NCI-H2081 (cell line): ENCODE measurements at places on chromosomes 5 and 9.

GRCh38 chr5:130110328-130110727 lies 206.1 kb downstream of the CHSY3 start:
- no peak for DNase-seq

DNA sequence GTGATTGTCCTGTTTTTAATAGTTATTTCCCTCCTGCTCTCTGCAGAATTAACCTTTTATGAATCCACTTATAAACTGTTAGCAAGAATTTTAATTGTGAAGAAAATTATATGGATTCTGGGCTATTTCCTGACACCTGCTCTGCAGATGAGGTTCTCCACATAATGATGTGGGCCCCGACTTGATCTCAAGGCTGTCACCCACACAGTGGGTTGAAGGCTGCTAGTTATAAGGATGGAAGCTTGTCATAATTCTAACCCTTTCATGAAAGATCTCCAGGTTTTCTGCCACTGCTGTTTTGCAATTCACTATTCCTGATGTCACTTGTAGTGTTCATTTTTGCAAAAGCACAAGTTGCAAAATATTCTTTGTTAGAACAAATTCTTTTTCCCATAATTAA lies 69.1 kb upstream of the MAN2A1 start:
- no peak for DNase-seq

- DNase-seq = no peak
These were observed 52.2 kb upstream of the TESK1 start for GRCh38 chr9:35552837-35553236.

- no peak for DNase-seq
These were observed 560 bp downstream of the SCAI start for GRCh38 chr9:125142560-125143376.

DNA sequence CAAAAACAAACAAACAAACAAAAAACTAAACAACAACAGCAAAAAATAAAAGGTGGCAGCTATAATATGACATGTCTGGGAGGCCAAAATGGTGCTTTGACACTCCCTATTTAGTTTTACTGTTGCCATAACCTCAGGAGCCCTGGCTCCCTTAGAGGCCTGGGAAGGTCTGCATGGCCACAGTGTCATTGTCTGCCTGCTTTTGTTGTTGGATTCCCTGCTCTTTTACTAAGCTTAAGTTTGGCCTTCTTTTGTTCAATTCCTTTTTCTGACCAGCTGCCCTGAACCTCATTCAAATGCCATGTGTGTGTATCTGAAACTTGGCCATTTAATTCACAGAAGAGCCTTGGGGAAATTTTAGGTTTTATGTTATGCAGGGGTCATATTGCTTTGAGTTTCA lies 458.2 kb downstream of the TMEM232 start:
- DNase-seq = no peak

- no peak for DNase-seq
These were observed 129.7 kb downstream of the GOLPH3 start for GRCh38 chr5:32044434-32044833.

- no peak for DNase-seq
These were observed 288.1 kb downstream of the NNT start for GRCh38 chr5:43891112-43891511.
